ENCODE measurements at places on chromosomes 5 and 9.

DNA sequence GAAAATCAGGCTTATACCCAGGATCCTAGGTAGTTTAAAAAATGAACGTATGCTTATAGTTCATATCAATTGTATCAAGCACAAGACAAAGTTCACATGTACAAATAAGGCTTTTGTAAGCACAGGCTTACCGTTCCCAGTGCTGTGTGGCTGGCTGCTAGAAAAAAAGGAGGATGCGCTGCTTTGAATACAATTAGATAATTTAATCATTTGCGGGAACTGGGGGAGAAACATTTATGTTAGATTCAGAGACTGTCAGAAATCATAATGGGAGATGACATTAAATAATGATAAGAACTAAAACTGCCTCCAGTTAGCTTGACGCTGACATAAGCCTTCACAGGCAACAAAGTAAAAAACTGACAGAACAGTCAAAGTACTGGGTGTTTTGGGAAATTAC is 93.2 kb downstream of the FNBP1 start:
- no peak for DNase-seq

DNA sequence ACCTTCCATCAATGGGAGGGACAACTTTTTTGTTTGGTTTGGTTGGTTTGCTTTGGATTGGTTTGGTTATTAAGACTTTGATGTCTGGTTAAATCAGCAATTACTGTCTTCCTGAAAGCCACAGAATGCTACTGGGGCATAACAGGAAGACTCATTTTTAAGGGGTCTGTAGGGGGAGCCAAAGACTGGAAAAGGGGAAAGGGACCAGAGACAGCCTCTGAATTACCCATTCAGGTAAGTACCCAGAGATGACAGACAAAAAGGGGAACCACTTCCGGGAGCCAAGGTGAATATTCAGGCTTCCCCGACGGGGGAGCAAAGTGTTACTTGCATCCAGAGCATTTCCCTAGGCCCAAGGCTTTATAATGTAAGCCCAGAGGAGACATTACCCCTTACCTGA is 4.6 kb upstream of the FEM1C start:
- DNase-seq: peak; percentile 23

DNA sequence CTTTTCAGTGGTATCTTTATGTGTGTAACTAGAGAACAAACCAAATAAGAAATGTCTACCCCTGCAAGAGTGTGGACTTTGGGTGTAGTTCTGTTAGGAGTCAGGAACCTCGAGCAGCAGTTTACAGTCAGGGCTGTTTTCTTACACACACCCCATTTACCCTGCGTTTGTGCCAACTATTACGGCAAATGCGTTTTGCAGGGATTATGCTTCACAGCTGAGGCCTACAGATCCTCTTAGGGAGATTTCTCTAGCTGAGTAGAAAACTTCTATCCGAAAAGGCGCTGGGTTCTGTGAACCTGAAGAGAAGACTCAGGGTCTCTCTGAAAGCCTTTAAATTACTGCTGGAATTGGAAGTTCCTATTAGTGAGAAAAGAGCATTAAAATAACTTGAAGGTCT is 51.4 kb downstream of the ACER2 start:
- DNase-seq: no peak

DNA sequence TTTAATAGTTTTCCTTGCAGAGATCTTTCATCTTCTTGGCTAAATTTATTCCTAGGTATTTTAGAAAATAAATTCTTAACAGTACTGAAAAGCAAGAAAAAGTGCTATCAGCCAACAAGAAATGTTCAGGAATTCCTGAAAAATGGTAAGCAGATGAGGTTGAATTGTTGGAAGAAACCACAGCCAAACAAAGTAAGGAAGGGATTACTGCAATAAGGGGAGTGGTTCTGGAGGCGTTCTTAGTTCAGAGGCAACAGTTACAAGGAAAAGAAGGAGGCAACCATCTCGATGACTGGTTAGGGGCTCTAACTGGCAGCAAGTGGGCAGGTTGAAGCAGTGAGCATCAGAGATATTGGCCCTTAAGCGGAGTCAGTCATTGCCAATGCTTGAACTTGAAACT is 12.8 kb upstream of the OR13J1 start:
- peak; percentile 26 for DNase-seq

DNA sequence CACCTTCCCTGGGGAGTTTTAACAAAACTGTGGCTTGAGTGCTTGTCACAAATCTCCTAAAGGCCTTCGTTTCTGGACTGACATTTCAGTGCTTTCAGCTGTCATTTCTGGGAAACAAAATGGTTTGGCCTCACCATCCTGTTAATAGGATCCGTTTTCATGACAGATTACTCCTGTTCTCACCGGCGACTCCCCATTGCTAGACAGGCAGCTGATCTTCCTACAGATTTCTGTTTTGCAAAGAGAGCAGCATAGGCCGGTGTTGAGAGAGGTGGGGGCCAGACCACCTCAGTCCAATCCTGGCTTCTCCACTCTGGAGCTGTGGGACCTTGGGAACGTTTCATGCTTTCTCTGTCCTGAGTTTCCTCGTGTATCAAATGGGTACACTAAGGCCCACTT is 75.5 kb upstream of the OTULINL start:
- DNase-seq: no peak

DNA sequence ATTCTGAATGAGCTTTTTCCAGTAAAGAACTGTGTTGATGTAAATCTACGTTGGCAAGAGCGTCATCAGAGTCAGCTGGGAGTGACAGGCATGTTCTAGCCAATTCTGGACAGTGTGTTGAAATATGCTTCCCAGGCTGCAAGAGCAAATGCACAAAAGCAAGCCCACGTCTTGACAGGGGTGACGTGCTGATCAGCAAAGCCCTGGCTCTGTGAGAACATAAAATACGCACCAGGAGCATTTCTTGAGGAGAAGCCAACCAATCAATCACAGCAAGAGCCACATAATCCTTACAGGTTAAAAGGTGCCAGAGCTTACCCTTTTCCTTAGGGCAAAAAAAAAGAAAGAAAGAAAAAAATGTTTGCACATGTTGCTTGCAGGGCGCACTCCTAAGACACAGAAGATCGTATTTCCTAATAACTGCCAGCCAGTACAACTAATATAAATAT is 148.1 kb downstream of the PDE4D start:
- peak; percentile 71 for DNase-seq

GRCh38 chr9:17005056-17005823 is 129.6 kb upstream of the CNTLN start:
- DNase-seq: peak; percentile 80

DNA sequence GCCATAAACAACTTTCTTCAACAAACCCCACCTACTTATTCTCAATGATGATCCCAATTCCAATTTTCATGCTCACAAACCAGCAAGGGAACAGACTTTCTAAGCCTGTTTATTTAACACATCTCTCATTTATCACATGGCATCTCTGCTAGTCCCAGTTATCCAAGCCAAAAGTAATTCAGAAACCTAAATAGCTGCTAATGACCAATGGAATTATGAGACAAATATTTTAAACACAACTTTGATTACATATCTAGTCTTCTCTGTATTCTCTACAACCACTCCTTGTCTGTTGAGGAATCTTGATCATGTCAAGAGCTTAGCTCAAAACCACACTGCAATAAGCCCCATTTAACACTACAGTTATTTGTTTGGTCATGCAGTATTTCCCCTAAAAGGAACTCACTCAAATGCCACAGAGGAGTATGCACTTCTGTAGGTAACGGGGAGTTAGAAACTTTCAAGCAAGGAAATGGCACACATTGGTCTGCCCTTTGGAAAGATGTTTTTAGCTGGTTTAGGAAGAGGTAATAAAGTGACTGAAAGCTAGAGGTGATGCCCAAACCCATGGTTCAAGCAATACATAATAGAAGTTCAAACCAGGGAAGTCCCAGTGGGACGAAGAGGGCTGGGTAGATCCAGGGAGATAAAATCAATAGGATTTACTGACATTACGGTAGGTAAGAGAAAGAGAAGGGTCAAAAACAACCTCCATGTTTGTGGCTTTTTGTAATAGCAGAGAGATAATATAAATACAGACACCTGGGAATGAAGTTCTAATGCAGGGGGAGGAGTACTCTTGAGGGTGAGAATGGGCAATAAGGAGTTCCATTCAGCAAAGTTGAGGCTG is 42.1 kb upstream of the HTR4 start:
- DNase-seq: no peak

DNA sequence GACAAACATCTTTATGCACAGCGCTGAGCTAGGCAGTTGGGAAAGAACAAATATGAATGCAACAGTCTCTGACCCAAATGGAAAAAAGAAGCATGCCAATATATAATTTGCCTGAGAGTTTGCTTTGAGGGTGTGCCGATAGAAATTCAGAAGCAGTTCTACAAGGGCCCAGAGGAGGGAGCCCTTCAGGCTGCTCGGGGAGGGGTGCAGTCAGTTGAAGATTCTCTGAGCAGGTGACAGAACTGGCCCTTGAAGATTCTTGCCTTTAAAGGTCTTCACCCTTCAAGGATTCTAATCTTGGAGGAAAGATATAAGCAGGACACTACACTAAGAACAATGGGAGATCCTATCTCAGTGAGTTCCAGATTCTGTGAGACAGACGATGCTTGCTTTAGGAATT is 3.7 kb upstream of the PAPPA start:
- DNase-seq: no peak

DNA sequence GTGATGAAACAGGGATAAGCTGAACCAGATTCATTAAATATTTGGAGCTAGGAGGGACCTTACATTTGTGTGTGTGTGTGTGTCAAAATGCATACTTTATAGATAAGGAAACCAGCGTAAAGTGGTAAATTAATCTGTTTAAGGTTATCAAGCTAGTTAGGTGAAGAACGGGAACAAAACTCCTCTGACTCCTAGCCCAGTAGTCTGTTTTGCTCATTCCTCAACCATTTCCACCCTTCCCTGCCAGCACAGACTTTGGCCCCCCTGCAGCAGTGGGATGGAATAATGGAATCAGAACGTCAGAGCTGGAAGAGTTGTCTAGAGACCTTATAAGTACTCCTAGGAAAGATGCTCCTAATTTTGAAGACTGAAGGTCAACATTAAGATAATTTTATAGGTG is 6.5 kb downstream of the AGXT2 start:
- DNase-seq: no peak

DNA sequence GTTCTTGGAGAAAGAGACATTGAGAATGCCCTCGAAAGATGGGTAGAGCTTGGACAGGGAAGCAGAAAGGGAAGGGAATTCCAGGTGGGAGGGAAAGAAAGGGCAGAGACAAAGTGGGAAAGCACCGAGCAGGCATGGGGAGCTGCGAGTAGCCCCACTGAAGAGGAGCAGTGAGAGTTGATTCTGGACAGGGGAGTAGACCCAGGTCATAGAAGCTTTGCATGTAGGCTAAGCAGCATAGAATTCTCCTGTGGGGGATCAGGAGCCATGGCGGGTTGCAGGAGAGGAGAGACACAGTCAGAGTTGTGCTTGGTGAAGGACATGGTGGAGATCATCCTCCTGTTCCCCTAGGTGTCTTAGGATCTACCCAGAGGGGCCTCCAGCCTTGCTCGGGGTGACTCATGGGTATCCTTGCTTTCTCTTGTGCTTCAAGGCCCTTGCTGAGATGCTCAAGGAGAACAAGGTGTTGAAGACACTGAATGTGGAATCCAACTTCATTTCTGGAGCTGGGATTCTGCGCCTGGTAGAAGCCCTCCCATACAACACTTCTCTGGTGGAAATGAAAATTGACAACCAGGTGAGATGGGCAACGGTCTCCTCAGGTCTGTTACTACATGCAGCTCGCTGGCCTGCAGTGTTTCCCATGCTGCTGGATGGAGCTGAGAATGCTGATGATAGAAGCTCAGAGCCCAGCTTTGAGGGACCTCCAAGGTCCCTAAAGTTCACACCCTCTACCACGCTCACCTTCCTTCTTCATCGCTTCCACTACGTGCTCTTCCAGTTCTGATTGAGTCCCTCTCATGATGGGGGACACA is 64.5 kb downstream of the TSTD2 start:
- DNase-seq: no peak

DNA sequence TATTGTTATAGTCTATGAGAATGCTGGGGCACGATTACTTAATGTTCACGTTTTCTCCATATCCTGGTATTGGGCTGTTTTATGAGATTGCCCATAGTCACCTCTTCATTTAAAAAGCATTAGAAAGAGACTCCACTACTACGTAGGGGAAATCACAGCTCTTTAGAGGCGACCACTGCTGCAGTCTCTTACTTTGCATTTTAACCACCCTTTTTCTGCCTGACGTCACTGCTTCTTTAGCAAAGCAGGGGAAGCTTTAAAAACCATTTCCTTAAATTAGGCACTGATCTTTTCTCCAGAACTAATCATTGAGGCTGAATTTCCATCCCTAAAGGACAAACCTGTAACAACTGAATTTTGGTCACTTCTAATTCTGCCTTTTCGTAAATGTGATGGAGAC is 38.9 kb downstream of the ZNF608 start:
- DNase-seq: no peak

DNA sequence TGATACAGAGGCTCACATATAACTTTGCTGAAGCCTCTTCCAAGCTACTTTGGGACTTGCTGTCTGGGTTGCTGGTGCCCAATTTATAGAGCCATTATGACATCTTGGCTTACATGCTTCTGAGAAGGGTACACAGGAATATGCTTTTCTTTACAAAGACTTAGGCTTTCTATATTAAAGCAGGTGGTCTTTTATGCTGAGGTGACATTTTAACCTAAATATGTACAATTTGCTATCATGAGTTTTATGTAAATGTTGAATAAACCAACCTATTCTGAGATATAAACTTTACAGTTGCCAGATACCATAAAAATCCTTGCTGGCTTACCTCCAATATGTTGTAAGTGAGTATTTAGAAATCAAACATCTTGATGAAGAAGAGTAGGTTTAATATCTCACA is 509.2 kb upstream of the CHD1 start:
- no peak for DNase-seq

DNA sequence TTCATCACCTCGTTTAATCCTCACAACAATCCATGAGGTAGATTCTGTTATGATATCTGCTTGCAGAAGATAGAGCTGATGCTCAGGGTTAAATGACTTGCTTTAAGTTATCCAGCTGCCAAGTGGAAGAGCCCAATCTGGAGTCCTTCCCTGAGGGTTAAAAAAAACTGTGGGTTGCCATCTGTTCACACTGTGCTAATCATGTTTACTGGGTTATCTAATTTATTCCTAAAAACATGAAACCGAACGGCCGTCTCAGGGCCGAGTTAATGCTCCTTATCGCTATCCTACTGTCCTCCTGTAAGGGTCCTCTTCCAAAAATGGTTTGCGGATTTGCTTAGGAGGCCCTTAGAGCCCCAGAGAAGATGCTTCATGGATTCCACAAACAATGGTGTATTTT is 153.3 kb downstream of the YIPF5 start:
- DNase-seq: no peak

All from fibroblast of skin of right quadriceps (primary cell).